ENCODE measurements at places on chromosomes 1 and 21.

GRCh38 chr1:58515794-58516401 is 30.6 kb downstream of the OMA1 start:
- DNase-seq: no peak

GRCh38 chr1:9278116-9278515 is 14.6 kb upstream of the SPSB1 start:
- DNase-seq: no peak

DNA sequence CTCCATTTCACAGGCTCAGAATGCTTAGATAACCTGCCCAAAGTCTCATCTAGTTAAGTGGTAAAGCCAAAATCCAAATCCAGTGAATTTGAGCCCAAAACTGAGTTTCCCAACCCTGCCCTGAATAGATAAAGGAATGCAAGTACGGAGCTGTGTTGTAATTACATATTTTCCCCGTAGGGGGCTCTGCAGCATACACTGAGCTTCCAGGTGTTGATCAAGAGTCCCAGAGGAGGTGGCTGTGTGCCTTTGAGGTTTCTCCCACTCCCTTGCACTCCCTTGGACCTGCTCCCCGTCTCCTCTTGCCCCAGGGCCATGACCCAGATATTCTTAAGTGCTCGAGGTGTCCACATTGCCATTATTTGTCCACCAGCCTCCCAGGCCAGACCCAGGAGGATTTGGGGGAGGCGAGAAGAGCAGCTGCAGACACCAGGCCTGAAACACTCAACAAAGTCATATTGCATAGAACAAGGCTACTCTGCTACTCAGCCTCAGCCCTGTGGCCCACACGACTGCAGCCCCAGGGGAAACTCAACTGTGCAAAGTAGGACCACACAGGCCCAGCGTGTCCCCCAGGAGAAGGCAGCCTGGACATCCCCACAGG is 18.4 kb upstream of the LY9 start:
- DNase-seq: peak; percentile 57

GRCh38 chr1:169368406-169368769 is 393 bp downstream of the BLZF1 start:
- DNase-seq: no peak

GRCh38 chr1:18724801-18725200 is 94.2 kb downstream of the PAX7 start:
- DNase-seq: no peak

DNA sequence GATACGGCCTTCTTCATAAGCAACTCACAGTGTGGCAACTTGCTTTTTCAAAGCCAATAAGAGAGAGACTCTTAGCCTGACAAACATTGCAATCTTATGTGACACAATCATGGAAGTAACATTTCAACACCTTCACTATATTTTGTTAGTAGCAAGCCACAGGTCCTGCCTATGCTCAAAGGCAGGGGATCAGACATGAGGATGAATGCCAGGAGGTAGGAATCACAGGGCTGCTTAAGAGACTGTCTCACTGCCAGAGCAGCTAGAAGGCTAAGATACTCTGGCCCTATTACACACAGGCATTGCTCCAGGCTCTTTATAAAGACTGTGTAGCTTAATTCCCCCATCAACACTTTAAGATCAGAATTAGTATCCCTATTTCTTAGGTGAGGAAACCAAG is 236.2 kb upstream of the KAZN start:
- no peak for DNase-seq

Measured in WTC11 (cell line).